ENCODE measurements at places on chromosomes 7 and 10.

DNA sequence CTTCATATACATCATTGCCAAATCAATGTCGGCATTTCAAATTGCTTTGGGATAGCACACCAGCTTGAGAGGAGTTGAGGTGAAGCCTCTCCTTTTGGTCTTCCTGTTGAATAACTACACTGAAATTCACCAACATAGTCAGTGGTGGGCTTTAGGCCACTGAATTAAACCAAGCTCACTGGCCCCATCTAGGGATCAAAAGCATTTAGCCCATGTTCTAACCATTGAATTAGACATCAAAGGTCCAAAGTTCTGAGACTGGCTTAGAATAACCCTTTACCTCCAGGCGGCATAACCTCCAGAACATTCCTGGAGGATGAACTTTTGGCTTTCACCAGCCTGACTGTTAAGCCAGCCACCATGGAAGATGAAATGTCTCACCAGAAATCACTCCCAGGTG is 54.6 kb downstream of the BPGM start:
- H3K4me3 ChIP-seq = no peak overlapping the region
- no peaks in the 10 kb centered on the region for H3K27me3 ChIP-seq
- no peaks in the 10 kb centered on the region for H3K4me1 ChIP-seq

DNA sequence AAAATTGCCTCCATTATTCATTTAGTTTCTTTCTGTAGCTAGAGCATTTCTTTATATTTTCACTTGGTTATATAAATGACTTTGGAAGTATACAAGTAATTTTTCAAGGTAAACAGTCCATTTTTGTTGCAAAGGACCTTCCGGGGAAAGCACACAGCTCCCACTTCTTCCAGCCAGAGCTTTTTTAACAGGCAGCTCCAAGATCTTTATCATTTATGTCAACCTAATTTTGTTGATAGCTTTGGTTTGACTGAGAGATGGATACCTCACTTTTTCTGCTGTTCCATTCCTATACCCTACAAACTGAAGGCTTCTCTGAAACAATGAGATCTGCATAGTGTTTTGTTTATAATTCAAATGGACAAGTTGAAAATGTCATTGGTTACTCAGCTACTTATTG is 49.3 kb upstream of the RAB11FIP2 start:
- H3K27me3 ChIP-seq = peaks cover 12% of the 10 kb centered on the region
- H3K4me3 ChIP-seq = no peak overlapping the region
- no peaks in the 10 kb centered on the region for H3K4me1 ChIP-seq
- no peak overlapping the region for H3K27ac ChIP-seq

- no peak for DNase-seq
- H3K27me3 ChIP-seq = no peaks in the 10 kb centered on the region
- no peak overlapping the region for H3K4me3 ChIP-seq
- H3K27ac ChIP-seq = no peak overlapping the region
These were observed 376.2 kb upstream of the SEMA3C start for GRCh38 chr7:81294897-81295515.

GRCh38 chr10:4733150-4733842 is 92.7 kb upstream of the AKR1E2 start:
- H3K4me3 ChIP-seq = no peak overlapping the region
- no peaks in the 10 kb centered on the region for H3K36me3 ChIP-seq
- peaks cover 31% of the 10 kb centered on the region for H3K27me3 ChIP-seq
- DNase-seq = no peak
- H3K27ac ChIP-seq = no peak overlapping the region

DNA sequence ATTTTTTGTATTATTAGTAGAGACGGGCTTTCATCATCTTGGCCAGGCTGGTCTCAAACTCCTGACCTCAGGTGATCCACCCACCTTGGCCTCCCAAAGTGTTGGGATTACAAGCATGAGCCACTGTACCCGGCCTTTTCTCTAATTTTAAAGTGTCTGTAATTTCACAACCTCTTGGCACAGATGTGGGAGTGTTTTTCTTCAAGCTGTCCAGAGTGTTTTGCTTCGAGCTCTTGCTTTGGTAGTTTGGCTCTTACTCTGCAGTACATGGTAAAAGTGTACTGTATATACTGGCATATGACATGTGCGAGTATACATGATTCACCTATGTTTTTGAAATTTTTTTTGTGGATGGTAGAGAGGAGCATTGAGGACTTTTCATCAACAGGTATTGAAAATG is 9.8 kb downstream of the SRGN start:
- H3K4me3 ChIP-seq = no peak overlapping the region
- H3K27ac ChIP-seq = no peak overlapping the region
- H3K4me1 ChIP-seq = peaks cover 62% of the 10 kb centered on the region
- DNase-seq = no peak
- H3K36me3 ChIP-seq = peaks cover 84% of the 10 kb centered on the region
- H3K27me3 ChIP-seq = no peaks in the 10 kb centered on the region

DNA sequence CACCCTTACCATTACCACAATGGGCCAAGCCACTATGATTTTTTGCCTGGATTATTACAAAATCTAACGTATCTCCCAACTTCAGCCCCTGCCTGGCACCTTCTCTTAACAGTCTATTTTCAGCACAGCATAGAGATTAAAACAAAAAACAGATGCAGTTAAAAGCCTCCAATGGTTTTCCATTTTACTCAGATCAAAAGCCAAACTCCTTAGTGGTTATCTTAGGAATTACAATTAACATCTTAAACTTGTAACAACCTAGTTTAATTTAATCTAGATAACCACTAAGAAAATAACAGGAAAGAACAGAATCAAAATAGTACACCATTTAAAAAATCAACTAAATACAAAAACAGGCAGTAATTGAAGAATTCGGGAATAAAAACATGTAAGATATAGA is 43.5 kb downstream of the DNAJC1 start:
- no peaks in the 10 kb centered on the region for H3K27me3 ChIP-seq
- peaks cover 17% of the 10 kb centered on the region for H3K4me1 ChIP-seq
- H3K4me3 ChIP-seq = no peak overlapping the region
- DNase-seq = no peak
- no peak overlapping the region for H3K27ac ChIP-seq
- H3K36me3 ChIP-seq = no peaks in the 10 kb centered on the region

GRCh38 chr7:108097703-108098102 is 32.5 kb downstream of the LAMB4 start:
- no peaks in the 10 kb centered on the region for H3K4me1 ChIP-seq
- no peak for DNase-seq
- peaks cover 18% of the 10 kb centered on the region for H3K27me3 ChIP-seq
- no peaks in the 10 kb centered on the region for H3K36me3 ChIP-seq
- H3K27ac ChIP-seq = no peak overlapping the region

DNA sequence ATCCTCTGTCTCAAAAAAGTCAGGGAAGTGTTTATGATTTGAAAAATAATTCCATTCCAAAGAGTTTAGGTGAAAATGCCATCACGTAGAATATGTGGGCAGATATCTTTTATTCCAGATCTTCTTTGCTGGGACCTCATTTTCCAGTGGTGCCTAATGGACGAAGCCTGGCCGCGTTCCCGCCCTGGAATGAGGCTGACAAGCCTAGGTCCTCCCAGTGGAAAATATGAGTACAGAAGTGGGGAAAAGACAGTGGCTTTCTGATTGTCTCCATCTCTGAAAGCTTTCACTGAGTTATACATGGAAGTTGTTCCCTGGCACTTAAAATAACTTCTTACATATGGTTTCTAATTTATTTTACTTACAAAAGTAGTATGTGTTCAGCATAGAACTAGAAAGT is 139.4 kb downstream of the TACC2 start:
- H3K4me1 ChIP-seq = no peaks in the 10 kb centered on the region
- no peaks in the 10 kb centered on the region for H3K36me3 ChIP-seq
- H3K27me3 ChIP-seq = peaks cover 21% of the 10 kb centered on the region
- no peak for DNase-seq
- no peak overlapping the region for H3K27ac ChIP-seq
- H3K4me3 ChIP-seq = no peak overlapping the region

GRCh38 chr7:110800984-110801383 is 289.9 kb upstream of the LRRN3 start:
- no peak for DNase-seq
- no peak overlapping the region for H3K27ac ChIP-seq
- no peak overlapping the region for H3K4me3 ChIP-seq
- H3K4me1 ChIP-seq = peaks cover 14% of the 10 kb centered on the region
- H3K36me3 ChIP-seq = no peaks in the 10 kb centered on the region

DNA sequence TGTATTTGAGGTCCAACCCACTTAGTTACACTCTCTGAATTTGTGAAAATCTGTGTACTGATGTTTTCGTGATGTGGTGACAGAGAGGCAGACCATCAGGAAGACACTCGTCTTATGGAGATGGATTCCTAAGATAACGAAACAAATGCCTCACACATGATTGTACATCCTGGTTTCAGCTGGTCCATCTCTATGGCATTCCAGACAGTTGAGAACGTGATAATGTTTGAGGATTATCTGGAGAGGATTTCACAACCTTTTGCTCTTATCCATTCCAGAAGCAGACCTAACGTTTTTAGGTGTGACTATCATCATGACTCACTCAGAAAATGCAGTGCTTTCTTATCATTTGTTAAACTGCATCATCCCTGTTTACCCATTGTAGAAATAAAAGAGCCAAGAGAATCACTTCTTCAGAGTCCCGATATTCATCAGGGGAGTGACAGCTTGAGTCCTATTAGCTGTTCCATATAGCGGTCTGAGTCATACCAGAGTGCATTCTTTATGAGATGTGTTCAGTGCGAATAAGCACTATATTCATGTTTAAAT is 74.5 kb downstream of the BMPER start:
- H3K4me3 ChIP-seq = no peak overlapping the region
- DNase-seq = no peak
- H3K27me3 ChIP-seq = no peaks in the 10 kb centered on the region
- H3K27ac ChIP-seq = no peak overlapping the region
- no peaks in the 10 kb centered on the region for H3K4me1 ChIP-seq
- H3K36me3 ChIP-seq = no peaks in the 10 kb centered on the region

- no peak overlapping the region for H3K4me3 ChIP-seq
- DNase-seq = no peak
- H3K4me1 ChIP-seq = no peaks in the 10 kb centered on the region
- H3K36me3 ChIP-seq = no peaks in the 10 kb centered on the region
- no peaks in the 10 kb centered on the region for H3K27me3 ChIP-seq
- H3K27ac ChIP-seq = no peak overlapping the region
These were observed 654.1 kb upstream of the ZWINT start for GRCh38 chr10:57015187-57015586.

DNA sequence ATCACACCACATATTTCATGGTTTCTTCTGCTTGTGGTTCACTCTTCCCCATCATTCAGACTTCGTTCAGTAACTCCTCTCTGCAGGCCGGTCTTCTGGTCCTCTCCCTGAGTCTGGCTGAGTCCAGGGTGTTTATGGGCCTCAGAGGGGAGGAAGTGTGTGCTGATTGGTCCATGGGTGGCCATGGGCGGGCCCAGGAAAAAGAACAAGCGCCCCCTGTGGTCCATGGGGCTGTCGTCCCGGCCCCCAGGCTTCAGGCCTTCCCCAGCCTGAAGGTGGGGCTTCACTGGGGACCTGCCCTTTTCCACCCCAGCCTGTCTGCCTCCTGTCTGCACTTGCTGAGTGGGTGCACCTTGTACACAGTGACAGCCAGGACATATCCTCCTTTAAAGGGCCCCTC is 123.7 kb downstream of the VIPR2 start:
- H3K4me3 ChIP-seq = no peak overlapping the region
- H3K27me3 ChIP-seq = peaks cover 29% of the 10 kb centered on the region
- no peak for DNase-seq

GRCh38 chr7:142771353-142771723 is 568 bp downstream of the PRSS2 start:
- H3K27ac ChIP-seq = no peak overlapping the region
- no peaks in the 10 kb centered on the region for H3K27me3 ChIP-seq
- H3K4me3 ChIP-seq = no peak overlapping the region
- H3K4me1 ChIP-seq = peaks cover 7% of the 10 kb centered on the region
- no peaks in the 10 kb centered on the region for H3K36me3 ChIP-seq

Data from activated T-cell treated with anti-CD3 and anti-CD28 coated beads, Interleukin-2, amount 50 U/mL, for 24 hours (primary cell).